Small intestine (tissue), 16 donors: ENCODE measurements at places on chromosomes 4 and X. TPM values are rescaled to one million over a fixed set of nuclear protein-coding genes. Genes with fewer than 3 reads are reported as not detected.

- H3K4me1 ChIP-seq: no peaks in the 10 kb centered on the region
- no peak overlapping the region for H3K4me3 ChIP-seq
- no peaks in the 10 kb centered on the region for H3K27me3 ChIP-seq
These were observed 583.3 kb downstream of the STPG2 start for GRCh38 chr4:97560009-97560408.

KDM6A gene
- 31.0 TPM for polyA plus RNA-seq

- no peak overlapping the region for H3K4me3 ChIP-seq
- DNase-seq: no peak
- H3K27me3 ChIP-seq: no peaks in the 10 kb centered on the region
- H3K36me3 ChIP-seq: no peaks in the 10 kb centered on the region
- H3K27ac ChIP-seq: no peak overlapping the region
- H3K4me1 ChIP-seq: no peaks in the 10 kb centered on the region
These were observed 5.8 kb downstream of the TSC22D3 start for GRCh38 chrX:107769581-107770317.

TTC29 gene
- 0.16 TPM for polyA plus RNA-seq

DNA sequence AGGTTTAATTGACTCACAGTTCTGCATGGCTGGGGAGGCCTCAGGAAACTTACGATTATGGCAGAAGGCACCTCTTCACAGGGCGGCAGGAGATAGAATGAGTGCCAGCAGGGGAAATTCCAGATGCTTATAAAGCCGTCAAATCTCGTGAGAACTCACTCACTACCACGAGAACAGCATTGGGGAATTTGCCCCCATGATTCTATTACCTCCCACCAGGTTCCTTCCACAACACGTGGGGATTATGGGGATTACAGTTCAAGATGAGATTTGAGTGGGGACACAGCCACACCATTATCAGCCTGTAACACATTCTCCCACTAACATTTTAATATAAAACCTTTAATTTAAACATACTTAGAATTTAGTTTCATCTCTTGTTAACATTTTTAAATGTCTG, 144.7 kb upstream of the SMIM10 start:
- no peak for DNase-seq
- no peaks in the 10 kb centered on the region for H3K4me1 ChIP-seq
- H3K27ac ChIP-seq: no peak overlapping the region
